Stimulated activated CD8-positive, alpha-beta memory T cell treated with anti-CD3 and anti-CD28 coated beads, Interleukin-15, amount 100 ng/mL, for 4 hours (primary cell): ENCODE measurements at places on chromosomes 7 and 10.

GRCh38 chr7:12139416-12139815, 71.7 kb upstream of the TMEM106B start:
- no peak for DNase-seq

DNA sequence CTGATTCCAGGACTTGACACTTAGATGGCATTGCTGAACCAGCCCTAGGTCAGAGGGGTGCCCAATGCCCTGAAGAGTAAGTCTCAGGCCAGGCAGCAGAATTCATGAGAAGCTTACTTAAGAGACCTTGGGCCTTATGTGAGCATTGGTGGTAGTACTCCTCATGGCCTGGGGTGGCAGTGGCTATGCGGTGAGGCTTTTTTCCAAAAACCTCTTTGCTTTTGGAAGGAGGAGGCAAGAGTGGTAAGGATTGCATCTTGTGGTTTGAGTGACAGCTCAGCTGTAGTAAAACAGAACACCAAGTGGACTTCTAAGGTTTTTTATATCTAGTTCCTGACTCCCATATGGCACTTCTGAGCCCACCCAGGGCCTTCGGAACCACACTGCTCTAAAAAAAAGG, 459.0 kb upstream of the STEAP1 start:
- no peak for DNase-seq

- no peak for DNase-seq
These were observed 1612.4 kb upstream of the LRRTM3 start for GRCh38 chr10:65313406-65313805.

GRCh38 chr10:119190954-119191785, 12.6 kb upstream of the PRDX3 start:
- no peak for DNase-seq

DNA sequence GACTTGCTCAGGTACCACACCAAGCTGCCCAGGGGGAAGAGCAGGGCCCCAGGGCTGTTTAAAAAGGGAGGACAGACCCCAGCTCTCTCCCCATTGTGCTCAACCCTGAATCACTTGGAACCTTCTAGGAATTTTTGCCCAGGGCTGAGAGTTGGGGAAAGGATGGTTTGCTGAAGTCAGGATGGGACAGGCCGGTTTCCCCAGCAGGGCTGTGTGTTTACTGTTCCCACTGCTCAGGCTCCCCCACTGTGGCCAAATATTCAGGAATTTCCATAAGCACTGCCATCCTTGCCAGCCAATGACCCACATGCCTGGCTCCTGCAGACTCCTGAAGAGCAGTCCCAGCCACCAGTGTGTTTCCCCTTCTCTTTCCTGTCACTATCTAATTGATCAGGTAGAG, 120.7 kb downstream of the WDFY4 start:
- no peak for DNase-seq

- no peak for DNase-seq
These were observed 530.5 kb downstream of the ACTR3B start for GRCh38 chr7:153290066-153290465.

- DNase-seq, result no peak
These were observed 117.9 kb downstream of the CXCL12 start for GRCh38 chr10:44267007-44267406.

GRCh38 chr10:97456686-97457065, 10.7 kb downstream of the ZDHHC16 start:
- no peak for DNase-seq

DNA sequence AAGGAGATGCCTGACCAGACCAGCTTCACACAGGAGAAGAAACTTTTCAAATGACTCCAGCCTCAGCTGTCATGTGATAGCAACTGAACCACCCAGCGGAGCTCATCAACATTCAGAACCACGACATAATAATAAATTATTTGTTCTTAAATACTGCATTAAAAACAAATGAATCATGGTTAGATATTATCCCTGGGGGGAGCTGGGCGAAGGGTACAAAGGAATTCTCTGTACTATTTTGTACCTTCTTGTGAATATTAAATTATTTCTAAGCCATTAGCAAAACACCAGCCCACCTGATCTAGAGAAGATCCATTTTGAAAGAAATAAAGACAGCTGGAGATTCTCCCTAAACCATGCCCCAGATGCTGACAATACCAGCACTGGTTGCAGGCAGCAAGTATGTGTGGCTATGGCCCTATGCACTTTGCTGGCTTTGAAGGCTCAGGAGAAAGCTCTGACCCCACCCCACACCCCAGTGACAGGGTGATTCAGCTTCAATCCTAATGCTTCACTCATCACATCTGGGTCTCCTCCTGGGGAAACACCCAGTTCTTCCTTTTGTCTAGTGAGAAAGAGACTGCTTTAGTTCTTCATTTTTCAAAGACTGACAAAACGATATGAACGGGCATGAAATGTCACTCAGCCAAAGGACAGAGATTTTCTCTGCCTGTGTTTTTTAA, 45.5 kb upstream of the NKX2-3 start:
- no peak for DNase-seq

DNA sequence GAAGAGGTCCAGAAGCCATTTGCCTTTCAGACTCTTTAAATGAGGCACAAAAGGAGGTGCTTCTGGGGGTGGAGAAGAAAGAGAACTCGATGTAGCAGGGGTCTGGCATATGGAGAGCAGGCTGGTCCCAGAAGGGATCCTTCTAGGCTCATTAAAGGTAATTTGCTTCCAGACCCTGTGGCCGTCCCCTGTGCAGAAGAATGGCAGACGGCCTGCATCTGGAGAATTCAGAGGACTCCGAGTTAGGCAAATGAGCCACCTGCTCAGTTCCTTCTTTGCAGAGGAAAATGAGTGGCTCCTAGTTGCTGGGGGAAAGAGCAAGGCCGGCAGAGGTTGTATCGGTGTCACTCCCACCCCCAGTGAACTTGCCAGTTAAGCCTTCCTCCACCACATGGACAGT, 73.8 kb upstream of the FAM180A start:
- no peak for DNase-seq
